ENCODE measurements at places on chromosomes 16 and 17.

DNA sequence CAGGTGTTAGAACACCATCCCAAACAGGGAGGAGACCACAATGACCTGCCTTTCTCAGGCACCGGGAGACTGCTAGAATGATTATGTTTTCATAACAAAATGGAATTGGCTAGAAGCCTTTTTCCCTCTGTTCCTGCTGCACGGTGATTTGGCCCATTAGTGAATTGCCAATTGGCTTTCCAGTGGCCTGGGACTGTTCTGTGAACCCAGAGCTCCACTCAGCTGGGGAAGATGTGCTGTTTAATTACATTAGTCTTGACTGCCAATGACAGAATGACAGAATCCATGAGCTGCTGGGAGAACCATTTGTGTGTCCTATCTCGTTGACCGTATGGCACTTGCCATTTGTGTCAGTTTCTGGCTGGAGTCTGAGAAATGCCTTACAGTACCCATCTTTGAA lies 242.9 kb downstream of the CDH11 start:
- no peak for DNase-seq

DNA sequence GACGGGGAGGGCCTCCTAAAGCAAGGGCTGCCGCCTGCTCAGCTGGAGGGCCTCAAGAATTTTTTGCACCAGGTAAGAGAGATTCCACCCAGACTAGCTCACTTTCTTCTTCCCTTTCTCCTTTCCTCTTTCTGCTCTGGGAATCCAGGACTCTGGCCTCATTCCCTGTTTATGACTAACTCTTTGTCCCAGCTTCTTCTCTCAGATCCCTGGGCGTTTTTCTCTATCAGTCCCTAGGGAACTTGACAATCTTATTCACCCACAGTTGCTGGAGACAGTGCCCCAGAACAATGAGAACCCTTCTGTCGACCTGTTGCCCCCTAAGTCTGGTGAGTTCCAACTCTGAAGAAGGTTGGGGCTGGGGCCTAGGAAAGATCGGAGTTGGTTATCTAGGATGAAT lies 15.6 kb downstream of the CNTROB start:
- no peak for DNase-seq

DNA sequence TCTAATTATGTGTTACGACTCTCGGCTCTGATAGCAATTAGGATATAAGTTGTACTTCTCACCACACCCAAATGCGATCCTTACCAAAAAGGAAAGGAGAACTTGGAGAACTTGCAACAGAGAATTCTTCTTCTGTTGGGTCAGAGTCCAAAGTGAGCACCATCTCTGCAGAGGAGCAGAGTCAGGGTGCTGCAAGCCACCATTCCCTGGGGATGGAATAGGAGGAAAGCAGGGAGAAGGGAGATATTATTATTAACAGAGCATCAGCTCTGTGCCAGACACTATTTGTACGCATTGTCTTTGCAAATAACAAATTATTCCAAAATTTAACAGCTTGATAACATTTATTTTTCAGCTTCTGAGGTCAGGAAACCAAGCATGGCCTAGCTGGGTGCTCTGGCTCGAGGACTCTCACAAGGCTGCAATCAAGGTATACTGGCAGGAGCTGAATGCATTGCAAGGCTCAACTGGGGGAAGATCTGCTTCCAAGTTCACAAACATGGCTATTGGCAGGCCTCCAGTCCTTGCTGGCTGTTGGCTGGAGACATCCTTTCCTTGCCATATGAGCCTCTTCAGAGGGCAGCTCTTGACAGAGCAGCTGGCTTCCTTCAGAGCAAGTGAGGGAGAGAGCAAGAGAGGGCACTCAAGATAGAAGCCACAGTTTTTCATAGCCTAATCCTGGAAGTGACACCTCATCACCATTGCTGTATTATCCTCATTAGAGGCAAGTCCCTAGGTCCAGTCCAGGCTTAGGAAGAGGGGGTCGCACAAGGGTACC lies 296.2 kb upstream of the CDH5 start:
- DNase-seq: no peak

- no peak for DNase-seq
Observed at GRCh38 chr17:3943240-3943891, 20.9 kb downstream of the ATP2A3 start.

- no peak for DNase-seq
Observed at GRCh38 chr16:51939378-51939871, 607.5 kb downstream of the TOX3 start.

DNA sequence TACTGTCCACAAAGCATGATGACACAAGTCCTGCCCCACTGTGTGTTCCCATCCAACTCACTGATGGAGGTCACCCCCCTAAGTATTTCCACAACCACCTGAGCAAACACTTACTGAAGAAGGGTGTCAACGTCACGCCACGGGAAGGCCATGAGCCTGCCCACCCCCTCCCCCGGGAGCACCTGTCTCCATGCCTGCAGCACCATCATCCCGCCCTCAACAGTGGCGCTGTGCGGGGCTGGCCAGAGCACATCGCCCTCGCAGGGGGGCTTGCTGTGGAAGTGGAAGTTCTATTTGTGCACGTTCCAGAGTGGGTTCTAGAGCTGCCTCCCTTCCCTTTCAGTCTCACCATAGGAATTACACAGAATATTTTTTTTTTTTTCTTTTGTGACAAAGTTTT lies 4.3 kb upstream of the MBTPS1 start:
- DNase-seq: no peak

DNA sequence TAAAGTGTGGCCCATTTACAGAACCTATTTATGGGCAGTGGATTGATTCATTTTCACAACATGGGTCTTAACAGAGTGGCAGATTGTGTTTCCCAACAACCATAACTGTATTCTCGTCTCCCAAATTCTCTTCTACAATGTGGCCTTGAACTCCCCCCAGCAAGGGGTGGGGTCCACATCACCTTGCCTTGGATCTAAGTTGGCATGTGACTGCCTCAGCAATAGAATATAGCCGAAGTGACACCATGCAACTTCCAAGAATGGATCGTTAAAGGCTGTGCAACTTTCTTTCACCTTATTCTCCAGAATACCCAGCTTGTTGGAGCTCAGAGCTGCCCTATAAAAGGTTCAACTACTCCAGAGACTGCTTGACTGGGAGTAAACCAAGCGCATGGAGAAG lies 72.0 kb upstream of the CDH5 start:
- no peak for DNase-seq

DNA sequence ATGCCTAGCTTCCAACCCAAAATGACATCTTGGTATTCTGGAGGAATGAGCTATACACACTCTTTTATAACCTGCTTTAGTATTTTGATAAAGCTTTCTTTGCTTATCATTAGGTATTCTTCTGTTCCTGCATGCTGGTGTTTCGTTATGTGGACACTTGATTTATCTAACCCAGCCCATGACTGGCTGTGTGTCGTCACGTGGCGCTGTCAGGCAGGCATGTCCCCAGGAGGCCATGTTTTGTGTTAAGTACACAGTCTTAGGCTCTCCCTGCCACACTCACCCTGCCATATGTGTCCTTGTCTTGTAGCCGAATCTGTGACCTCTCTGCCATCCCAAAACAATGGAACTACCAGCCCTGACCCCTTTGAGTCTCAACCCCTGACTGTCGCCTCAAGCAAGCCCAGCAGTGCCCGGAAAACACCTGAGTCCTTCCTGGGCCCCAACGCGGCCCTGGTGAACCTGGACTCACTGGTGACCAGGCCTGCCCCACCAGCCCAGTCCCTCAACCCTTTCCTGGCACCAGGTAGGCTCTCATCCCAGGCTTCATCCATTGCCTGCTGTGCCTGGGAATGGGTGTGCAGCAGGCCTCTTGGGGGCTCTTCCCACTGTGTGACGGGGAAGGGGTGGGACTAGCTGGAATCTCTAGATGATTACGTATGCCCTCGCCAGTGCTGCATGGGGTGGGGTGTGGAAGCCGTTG lies 30.8 kb downstream of the B9D1 start:
- DNase-seq: no peak

- no peak for DNase-seq
Observed at GRCh38 chr17:57534863-57535248, 210.2 kb downstream of the CCDC182 start.

GRCh38 chr17:41064301-41064700 lies 1.4 kb downstream of the KRTAP2-4 start:
- no peak for DNase-seq

- DNase-seq: no peak
Observed at GRCh38 chr16:3035289-3035971, 1.3 kb downstream of the BICDL2 start.

DNA sequence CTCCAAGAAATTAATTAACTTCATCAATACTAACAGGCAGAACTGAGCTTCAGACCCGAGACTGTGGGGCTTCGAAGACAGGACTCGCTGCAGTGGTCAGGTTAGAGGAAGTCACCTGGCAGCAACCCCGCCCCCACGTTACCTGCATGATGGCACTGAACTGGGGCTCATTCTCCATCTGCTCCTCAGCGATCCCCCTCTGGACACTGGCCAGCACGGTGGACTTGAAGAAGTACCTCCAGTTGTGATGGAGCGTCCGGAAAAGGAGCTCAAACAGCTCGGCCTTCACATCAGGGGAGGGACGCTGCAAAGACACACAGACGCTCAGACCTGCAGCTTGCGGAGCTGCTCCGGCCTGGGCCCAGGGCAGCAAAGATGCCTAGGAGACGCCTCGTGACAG lies 40.9 kb upstream of the GSG1L start:
- DNase-seq: no peak

GRCh38 chr17:78766743-78767294 lies 15.3 kb downstream of the CYTH1 start:
- no peak for DNase-seq

DNA sequence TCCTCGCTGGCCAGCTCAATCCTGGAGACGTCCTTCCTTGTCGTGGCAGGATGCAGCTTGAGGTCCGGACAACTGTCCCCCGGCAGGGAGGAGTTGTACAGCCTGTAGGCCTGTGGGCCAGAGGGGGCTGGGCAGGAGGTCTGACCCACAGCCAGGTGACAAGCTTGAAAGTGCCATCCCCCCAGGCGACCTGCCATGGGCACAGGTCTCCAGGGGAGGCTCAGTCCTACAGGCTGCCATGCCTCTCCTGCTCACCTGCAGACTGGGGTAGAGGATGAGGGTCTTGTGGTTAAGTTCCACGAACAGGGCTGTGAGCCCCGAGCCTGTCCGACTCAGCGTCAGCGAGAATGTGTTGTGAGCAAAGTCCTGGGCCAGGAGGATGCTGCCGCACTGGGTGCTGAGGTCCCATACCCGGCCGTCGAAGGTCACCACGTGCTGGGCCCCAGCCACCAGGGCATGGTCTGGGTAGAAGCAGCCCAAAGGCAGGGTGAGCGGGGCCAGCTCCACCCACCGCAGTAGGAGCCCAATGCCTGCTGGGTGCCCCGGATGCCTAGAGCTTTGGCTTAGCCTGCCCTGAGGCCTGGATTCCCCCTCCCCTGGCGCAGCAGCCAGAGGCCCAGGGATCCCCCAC lies 39.8 kb downstream of the RMI2 start:
- no peak for DNase-seq

DNA sequence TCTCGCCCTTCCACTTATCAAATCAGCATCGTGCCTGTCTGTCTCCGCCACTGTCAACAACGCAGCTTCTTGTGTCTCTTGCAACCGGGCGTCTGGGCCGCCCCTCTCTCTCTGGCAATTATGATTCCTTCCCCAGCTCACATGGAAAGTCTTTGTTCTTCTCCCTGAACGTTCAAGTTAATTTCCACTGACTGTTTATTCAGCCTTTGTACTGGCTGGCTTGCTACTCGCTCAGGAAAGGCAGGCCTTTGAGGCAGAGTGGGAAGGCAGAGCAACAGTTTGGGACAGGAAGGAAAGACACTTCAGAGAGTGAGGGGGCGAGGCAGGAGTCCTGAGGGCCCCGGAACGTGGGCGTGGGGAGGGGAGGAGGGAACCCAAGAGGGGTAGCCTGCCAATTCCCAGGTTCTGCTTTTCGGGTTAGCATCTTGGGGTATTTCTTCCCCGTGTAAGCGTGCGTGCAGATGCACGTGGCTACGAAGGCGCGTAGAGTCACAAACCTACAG lies 50.8 kb downstream of the AKAP1 start:
- DNase-seq: no peak

DNA sequence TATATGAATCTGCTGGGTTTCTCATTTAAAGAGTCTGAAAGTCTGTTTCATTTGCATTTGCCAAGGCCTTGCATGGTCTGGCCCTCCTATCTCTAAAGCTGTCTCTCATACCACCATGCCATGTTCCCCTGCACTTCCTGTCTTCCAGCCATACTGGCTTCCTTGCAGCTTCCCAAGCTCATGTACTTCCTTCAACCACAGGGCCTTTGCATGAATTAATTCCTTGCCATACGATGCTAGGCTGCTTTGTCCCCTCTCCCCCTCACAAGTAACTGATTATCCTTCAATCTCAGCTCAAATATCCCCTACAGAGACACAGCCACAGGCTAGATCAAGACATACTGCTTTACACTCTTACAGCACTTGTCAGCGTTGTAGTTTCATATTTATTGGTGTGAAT lies 5.8 kb downstream of the CRYM start:
- DNase-seq: no peak

DNA sequence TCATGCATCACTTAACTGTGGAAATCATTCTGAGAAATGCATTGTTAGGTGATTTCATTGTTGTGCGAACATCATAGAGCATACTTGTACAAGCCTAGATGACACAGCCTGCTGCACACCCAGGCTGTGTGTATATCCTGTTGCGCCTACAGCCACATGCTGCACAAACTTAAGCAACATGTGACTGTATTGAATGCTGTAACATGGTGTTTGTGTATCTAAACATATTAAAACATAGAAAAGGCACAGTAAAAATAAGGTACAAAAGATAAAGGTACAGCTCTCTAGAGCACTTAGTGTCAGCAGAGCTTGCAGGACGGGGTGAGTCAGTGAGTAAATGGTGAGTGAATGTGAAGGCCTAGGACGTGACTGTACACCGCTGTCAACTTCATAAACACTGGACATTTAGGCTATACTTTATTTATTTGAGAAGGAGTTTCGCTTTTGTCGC lies 11.9 kb downstream of the FOXK2 start:
- no peak for DNase-seq

GRCh38 chr17:64655704-64656103 lies 6.4 kb downstream of the SMURF2 start:
- no peak for DNase-seq

GRCh38 chr17:40097931-40098845 lies 2.2 kb downstream of the NR1D1 start:
- DNase-seq: no peak

- DNase-seq: no peak
Observed at GRCh38 chr16:59116744-59117143, 382.6 kb upstream of the GOT2 start.

DNA sequence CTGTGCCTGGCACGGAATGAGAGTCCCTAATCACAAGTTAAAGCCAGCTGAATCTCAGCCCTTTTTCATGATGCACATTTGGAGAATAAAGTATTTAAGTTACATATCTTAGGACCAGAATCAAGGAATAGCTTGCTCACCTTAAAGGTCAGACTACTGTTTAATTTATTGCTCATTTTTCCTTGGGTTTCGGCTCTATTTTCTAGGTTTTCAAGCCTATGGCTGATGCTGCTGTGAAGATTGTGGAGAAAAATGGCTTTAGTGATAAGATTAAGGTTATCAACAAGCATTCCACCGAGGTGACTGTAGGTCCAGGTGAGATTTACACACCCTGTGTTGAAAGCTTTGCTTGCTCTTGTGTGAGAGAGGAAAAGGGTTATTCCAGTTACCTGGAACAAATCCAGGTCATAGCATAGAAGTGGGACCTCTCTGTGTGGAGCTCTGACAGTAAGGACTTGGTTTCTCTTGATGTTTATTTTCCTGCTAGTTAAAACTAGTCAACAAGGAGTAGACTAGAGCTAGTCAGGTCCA lies 18.1 kb downstream of the PRMT7 start:
- no peak for DNase-seq

- DNase-seq: peak; percentile 59
Observed at GRCh38 chr17:43669971-43670644, 8.4 kb upstream of the MEOX1 start.

GRCh38 chr17:1762233-1762900 lies 507 bp downstream of the SERPINF1 start:
- no peak for DNase-seq

GRCh38 chr16:704047-704446 lies 1.6 kb downstream of the FBXL16 start:
- DNase-seq: no peak
